Stimulated activated CD4-positive, alpha-beta T cell treated with anti-CD3 and anti-CD28 coated beads, Interleukin-1b, Interleukin-23, amount 100 ng/mL, for 1 hour (primary cell): ENCODE measurements at places on chromosomes 5 and 9.

DNA sequence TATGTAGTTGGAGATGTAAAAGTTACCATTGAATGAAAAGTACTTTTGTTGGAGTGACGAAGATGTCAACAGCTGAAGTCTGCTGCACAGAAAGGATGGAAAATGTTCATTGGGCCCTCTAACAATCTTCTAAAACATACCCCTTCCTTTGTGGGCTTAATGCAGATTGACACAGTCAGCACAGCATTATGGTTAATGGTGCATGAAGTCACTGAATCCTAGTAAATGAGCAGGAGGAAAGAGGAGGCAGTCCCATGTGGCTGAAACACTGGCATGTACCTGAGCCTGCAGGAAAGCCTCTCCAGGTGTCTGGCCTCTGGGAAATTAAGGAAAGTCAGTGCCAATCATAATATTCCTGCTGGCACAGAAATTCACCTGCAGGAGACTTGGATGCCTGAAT is 153.8 kb downstream of the ARL15 start:
- DNase-seq, result no peak

DNA sequence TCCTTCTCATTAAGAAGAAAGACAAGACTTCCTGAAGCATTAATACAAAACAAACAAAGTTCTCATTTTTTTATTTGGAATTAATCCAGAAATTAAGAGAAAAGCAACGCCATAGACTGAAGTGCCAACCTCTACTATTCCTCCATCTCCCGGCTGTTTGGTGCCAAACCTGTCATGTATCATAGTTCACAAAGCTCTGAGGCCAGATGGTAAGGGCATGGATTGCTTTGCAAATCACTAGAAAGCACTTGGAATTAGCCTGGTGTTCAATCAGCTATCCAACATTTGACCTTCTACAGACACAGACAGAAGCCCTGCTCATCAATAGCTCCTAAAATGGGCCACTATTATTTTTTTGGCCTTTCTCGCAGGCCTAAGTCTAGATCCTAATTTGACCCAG is 33.8 kb downstream of the HTR1A start:
- DNase-seq, result no peak

DNA sequence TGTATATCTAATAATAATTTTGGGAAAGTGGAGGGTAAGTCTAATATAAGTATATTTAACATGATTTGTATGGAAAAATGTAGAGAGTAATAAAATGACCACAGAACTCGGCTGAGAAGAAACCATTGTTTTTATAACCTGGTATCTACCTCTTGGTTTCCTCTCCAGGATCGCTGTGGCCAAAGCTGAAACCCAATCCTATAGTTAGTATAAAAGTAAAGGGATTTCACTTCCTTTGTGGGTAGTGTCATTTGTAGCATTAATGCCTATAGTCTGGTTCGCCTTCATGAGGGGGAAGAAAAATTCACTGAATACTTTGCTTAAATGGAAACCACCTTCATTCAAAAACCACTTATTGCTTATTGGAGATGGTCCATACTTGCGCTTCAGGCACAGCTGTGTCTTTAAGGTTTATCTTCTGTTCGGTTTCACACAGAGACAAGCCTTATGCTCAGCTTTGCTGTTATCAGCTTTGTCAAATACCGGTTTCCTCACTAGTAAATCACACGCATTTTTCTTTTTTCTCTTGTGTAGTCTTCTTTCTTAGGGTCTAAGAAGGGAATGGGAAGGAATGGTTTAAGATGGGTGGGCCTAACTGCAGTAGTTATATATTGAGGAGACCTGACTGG is 12.1 kb downstream of the PIK3R1 start:
- DNase-seq, result no peak

- DNase-seq, result no peak
Observed at GRCh38 chr9:13588151-13589033, 308.9 kb upstream of the MPDZ start.

DNA sequence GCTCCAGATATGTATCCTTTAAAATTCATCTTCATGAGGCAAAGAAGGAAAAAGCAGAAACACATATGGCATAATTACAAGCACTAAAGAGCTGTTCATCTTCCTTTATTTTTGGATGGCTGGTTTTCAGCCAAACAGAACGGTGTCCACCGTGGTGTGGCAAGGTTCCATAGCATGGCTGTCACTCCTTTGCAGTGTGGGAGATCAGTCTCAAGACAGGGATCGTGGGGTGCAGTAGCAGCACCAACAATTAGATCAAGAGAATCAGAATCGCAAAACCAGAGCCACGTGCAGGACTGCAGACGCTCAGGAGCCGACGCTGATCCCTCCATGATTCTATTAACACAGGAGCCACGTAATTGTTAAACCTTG is 79.5 kb downstream of the SEMA4D start:
- no peak for DNase-seq

DNA sequence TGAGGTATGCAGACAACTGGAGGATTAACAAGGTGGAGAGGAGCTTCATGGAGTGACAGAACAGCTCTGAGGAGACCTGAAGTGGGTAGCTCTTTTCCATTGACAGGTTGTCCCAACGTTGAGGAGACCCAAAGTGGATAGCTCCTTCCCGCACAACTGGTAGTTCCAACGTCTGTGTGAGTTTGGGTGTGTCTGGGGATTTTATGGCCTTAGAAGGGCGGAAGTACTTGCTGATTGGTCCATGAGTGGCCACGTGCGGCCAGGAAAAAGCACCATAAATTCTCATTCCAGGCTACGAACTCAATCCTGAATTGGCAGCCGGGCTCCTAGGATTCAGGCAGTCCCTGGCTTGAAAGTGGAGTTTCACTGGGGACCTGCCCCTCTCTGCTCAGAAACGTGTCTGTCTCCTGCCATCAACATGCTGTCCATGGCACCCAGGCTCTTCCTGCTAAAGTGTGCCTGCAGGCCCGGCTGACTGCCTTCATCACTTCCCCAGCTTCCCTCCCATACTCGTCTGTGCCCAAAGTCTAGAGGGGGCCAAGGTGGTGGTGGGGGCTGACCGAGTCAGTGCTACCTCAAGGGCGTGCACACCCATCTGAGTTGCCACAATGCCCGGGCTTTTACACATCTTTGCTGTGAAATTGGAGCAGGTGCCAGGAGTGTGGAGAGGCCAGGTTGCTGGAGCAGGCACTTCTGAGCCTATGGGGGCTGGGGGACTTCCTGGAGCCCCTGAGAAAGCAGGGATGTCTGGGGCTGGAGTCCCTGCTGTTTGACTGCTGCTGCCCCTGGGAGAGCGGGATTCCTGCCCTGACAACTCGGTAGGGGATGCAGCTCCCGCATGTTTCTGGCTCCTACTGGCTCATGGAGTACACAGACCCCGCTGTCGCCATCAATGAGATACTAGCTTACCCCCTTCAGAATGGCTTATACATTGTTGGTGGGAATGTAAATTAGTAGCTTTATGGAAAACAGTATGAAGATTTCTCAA is 2034.6 kb upstream of the ACO1 start:
- no peak for DNase-seq

DNA sequence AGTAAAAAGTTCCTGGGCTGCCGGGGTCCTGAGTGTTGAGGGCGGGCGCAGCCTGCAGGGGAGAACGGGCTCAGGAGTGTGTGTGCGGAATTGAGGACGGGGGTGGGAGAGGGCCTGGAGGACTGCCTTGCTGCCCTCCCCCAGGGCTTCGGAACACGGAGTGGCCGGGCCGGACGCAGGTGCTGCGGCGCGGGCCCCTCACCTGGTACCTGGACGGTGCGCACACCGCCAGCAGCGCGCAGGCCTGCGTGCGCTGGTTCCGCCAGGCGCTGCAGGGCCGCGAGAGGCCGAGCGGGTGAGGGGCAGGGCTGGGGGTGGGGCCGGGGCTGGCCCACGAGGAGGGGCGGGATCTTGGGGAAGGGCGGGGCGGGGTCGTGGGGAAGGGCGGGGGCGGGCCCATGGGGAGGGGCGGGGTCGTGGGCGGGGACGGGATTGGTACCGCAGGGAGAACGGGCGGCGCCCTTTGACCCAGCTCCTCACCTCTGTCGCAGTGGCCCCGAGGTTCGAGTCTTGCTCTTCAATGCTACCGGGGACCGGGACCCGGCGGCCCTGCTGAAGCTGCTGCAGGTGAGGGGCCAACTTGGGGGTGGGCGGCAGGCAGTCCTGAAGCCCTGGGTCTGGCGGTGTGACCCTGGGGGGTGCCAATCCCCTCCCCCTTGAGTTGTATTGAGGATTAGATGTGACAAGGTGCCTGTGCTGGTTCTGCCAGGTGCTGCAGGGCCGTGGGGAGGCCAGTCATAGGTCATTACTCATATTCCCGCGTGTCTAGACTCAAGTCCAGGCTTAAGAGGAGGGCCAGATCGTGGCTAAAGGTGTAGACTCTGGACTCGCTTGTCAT is 7.1 kb downstream of the FPGS start:
- no peak for DNase-seq

DNA sequence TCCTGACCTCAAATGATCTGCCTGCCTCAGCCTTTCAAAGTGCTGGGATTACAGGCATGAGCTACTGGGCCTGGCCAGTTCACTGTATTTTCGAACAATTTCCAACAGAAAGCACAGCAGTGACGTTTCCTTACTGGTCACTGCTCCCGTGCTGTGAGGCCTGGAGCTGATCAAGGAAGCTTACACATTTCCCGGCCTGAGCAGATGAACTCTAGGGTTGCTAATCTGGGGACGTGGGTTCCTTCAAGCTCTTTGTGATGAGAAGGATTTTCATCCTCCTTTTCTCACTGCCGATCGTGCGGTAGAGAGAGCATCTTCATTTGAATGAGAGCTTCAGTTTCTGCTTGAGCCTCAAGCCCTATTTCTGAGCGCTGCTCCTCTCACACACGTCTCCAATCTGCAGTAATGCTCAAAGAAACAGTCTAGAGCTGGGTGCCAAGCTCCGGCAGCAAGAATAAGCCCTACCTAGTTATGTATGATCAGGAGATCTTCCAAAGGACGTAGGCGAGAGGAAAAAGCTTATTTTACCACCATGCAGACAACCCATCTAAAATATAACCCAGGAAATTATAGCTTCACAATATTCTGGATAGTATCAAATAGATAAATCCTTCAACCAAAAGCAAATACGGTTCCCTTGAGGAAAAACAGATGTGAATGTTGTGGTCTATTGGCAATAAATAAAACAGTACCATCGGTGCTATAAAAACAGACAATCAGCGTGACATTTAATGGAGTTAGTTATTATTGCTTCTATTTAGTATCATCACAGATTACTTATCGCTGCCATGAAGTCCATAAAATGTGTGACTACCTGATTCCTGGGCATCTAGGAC is 7.3 kb upstream of the SPATA24 start:
- no peak for DNase-seq

DNA sequence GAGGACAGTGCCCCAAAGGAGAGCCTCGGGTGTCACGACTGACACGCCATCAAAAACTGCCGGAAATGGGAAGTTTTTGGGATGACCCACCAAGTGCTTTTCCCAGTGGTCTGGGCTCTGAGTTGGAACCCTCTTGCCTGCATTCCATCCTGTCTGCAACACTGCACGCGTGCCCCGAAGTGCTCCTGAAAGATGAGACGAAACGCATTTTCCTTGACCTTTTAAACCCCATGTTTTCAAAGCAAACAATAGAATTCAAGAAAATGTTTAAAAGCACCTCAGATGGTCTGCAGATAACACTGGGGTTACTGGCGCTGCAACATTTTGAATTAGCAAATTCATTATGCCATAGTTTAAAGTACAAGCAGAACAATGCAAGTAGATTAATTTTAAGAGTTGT is 92.9 kb downstream of the ANKRD18A start:
- DNase-seq, result no peak

GRCh38 chr5:170113522-170113900 is 7.8 kb downstream of the FOXI1 start:
- no peak for DNase-seq

DNA sequence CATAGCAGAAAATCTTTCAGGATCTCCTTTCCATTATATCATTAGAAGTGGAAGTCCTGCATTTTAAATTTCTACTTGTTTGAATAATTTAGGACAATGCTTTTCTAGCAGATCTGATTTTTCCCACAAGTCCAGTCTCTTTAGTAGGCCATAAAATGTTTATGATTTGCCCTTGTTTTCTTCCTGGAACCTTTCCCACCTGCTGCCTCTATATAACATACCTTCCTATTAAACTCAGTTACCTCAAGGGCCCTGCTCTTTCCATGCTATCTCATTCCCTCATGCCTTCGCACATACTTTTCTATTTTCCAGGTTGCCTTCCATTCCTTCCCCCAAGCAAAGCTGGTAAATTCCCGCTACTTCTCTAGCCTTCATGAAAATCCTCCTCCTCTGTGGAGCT is 187.0 kb upstream of the EFNA5 start:
- DNase-seq, result no peak

DNA sequence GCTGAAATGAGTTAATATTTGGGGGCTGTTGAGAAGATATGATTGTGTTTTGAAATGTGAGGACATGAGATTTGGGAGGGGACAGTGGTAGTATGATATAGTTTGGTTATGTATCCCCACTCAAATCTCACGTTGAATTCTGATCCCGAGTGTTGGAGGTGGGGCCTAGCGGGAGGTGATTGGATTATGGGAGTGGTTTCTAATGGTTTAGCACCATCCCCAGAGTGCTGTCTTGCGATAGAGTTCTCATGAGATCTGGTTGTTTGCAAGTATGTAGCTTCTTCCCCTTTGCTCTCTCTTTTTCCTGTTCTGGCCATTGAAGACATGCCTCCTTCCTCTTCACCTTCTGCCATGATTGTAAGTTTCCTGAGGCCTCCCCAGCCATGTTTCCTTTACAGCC is 386.0 kb downstream of the ARRDC3 start:
- no peak for DNase-seq

- DNase-seq, result no peak
Observed at GRCh38 chr5:6704361-6704851, 8.8 kb upstream of the TENT4A start.

DNA sequence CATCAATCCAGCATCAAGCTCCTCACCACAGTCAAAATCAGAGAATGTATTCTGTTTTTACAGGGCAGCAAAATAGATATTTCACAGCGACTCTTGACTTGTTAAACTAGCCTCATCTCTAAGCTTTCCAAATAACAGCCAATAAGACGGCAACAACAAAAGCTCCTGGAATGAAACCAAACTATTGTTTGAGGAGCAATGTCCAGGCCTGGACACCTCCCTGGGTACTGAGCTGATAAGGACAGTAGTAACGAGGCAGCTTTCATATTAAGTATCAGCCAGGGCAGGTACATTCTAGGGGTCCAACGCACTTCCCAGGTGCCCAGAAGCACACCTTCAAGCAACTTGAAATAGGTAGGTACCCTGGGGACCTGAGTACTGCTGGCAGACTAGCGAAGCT is 260.3 kb downstream of the ENC1 start:
- no peak for DNase-seq

- DNase-seq, result no peak
Observed at GRCh38 chr9:83630938-83631457, 8.1 kb downstream of the IDNK start.

DNA sequence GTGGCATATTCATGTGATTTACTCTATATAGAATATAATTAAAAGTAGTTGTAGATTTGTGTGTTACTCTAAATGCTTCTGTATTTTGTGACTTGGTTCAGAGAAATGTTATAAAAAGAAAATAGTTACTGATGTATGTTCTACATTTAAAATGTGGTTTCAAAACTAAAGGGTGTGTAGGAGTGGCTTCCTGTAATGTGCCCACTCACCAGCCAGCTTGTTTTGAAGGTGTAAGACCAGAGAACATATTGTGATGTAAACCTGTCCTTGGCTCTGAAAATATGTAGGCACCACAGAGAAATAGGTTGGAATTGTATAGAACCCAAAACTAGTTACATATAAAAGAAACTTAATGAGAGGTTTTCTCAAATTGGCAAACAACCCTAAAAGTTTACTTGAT is 51.2 kb upstream of the ARRDC3 start:
- DNase-seq, result no peak

GRCh38 chr9:127921557-127922120 is 4.8 kb upstream of the ST6GALNAC4 start:
- no peak for DNase-seq
